ENCODE measurements at places on chromosomes 1 and 21.

- no peak for DNase-seq
Observed at GRCh38 chr1:247456021-247456420, 1.9 kb downstream of the OR2B11 start.

GRCh38 chr1:98386675-98387440, 274.7 kb upstream of the SNX7 start:
- peak; percentile 59 for DNase-seq

- DNase-seq: no peak
Observed at GRCh38 chr1:167198518-167199133, 22.1 kb upstream of the POU2F1 start.

DNA sequence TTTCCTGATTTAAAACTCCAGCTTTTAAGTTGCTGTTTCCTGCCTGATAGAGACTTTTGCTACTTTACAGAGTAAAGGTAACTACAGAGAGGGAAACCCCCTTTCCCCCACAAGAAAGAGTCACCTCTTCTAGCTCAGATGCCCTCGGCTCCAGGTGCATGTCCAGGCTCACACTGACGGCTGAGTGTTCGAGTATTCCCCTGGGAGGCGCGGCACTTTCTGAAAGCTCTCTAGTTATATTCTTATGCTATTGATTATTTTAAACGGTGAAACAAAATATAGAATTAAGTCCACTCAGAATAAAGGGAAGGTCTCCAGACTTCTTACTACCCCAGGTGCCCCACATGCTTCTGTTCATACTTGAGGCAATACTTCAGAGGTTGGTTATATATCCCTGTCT, 160.3 kb upstream of the FMN2 start:
- DNase-seq: no peak

GRCh38 chr1:33378524-33378923, 52.4 kb downstream of the PHC2 start:
- DNase-seq: no peak

DNA sequence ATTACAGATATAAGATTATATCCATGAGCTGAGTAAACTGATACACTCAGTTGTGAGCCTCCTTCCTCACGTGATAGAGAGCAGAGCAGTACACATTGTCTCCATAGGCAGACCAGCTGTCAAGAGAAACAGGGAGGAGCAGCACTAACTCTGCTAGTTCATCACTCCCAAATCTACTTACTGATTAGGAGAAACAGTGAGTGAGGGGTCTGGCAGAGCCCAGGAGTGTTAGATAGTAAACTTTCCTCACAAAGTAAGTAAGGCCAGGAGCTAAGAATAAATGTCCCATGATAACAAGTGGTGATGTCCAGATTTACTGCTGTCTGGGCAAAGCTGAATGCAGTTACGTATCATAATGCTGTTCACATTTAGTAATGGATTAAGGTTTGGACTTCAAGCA, 168.6 kb upstream of the KCNK2 start:
- DNase-seq: no peak

DNA sequence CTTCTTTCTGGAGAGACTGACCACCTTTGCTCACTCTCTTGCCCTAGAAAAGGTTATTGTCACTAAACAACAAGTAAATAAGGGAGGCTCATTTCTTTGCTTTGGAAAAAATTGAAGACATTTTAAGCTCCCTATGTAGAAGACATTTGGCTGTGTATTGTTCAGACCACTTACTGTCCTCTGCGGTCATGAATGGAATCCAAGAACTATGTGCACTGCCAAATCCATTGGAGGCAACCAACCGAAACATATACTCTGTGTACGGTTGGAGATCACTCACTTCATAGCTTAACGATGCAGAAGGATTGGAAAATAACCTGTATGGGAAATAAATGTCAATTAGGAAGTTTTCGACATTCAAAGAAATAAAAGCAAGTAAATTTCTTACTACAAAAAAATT, 332.8 kb downstream of the KCTD3 start:
- no peak for DNase-seq

GRCh38 chr1:12387641-12388040, 157.8 kb downstream of the VPS13D start:
- no peak for DNase-seq

- DNase-seq: no peak
Observed at GRCh38 chr1:153687346-153688125, 9.0 kb downstream of the NPR1 start.

DNA sequence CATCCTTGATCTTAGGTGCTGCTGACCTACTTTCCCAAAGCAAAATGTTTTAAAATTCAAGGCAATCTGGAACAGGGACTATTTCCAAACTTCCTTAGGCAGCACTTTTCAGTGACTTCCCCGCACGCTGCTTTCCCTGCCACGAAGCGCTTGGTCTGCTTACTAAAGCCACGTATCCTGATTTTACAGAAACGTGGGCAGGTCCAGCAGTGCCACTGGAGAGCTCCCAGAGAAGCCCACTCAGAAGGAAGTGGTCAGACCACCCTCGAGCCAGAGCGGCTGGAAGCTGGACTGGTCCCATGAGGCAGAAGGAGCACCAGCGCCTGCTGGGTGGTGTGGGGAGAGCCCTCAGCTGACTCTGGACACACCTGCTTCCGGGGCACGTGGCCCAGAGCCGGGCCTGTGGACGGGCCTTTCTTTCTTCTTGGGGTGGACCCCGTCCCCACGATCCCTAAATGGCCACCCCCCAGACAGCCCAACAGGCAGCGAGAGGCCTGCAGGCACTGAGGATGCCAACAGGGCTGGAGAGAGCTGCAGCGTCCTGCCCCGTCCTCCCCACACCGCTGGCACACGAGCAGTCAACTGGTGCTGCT, 23.2 kb downstream of the PTTG1IP start:
- no peak for DNase-seq

DNA sequence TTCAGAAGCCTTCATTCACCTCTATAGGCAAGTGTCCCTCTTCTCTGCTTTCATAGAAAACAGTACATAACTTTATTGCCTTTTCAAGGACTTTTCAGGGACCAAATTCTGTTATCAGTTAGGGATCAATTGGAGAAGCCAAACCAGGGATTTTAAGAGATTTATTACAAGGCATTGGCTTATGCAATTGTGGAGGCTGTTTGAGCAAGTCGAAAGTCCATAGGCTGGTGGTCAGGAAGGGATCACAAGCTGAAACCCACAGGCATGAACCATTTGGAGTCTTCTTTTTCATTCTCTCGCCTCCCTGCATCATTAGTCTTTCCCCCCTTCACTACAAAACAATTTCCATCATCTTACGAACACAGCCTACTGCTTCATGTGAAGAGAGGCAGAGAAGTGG, 34.8 kb upstream of the SYCP1 start:
- DNase-seq: no peak

DNA sequence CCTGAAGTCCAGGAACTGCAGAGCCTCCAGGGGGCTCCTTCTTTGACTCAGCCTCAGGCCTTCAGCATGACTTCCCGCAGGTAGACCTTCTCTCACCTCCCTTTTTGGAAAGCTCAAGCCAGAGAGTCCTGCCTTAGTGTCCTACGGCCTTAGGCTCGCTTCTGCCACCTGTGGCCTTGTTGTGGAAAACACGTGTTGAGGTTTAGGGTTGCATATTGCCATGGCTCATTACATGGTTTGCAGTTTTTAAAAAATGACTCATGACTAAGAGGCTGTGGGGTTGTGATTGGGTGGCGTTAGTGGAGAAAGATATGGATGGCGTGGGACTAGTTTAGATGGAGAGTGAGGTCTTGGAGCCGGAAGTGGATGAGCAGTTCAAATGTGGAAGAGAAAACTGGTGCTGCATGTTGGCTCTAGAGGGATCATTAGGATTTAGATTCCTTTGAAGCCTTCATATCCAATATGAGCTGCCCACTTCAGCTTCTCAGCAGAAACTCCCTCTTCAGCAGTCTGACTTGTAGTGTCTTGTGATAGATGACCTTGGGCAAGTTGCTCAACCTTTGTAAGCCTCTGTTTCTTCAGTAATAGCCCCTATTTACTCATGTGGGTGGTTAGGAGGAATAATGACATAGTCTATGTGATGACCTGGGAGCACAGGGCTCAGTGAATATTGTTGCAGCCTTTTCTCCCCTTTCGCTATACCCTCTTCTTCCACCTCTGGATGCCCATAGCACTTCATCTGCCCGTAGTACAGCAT, 6.5 kb upstream of the FGGY start:
- DNase-seq: peak; percentile 35

GRCh38 chr1:66284746-66285145, 249.2 kb upstream of the SGIP1 start:
- DNase-seq: no peak

DNA sequence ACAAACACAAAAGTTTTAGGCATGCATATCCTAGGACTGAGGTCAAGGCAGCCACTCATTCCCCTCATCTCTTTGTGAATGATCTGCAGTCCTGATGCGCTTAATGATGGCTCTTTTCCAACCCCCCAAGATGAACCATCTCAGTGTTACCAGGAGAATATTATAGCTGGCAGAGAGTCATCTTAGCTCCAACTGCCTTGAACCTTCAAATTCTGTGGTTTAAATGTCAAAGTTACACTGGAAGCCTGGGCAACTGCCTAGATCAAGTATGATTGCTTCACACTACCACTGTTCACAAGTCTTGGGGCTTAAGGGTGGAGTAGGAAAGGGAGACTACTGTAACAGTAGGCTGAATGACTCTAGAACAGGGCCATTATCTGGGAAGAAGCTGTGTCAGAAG, 8.0 kb upstream of the MYBPHL start:
- DNase-seq: no peak

- DNase-seq: no peak
Observed at GRCh38 chr1:192929597-192929996, 120.8 kb downstream of the RGS2 start.

DNA sequence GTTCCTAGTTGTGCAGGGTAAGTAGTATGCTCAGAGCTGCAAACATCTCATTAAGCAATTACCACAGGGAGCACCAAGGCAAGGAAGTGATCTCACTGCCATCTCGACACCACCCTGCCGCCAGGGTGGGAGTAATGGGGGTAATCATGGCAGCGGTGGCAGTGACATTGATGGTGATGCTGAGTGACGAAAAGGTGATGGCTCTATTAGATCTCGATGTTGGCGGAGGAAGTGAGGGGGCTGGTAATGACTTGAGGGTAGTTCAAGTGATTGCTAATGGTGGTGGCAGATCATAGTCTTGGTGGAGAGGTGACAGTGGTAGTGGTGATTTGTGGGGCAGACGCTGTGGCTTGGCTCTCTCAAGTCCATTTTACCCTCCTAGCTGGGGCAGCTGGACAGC, 25.4 kb upstream of the TENT5B start:
- DNase-seq: no peak

GRCh38 chr1:109470245-109470644, 3.9 kb downstream of the SYPL2 start:
- DNase-seq: no peak

- no peak for DNase-seq
Observed at GRCh38 chr1:232123775-232124659, 497.4 kb downstream of the DISC1 start.

DNA sequence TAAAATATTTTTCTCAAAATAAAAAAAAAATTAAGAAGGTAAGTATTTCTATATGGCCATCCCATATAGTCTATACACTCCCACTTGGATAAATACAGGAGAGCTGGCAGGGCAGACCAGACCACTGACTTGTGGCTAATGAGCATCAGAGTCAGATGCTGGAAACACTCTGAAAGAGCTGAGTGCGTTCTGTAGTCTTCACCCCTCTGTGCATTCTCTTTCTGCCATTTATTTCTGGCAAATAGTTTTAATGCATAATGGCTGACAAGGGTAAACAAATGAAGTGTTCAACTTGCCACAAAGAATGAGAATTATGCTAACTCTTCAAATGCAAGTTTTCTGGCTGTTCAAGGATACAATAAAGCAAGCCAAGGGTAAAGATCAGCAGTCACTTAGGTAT, 191.7 kb downstream of the TTLL7 start:
- DNase-seq: no peak

DNA sequence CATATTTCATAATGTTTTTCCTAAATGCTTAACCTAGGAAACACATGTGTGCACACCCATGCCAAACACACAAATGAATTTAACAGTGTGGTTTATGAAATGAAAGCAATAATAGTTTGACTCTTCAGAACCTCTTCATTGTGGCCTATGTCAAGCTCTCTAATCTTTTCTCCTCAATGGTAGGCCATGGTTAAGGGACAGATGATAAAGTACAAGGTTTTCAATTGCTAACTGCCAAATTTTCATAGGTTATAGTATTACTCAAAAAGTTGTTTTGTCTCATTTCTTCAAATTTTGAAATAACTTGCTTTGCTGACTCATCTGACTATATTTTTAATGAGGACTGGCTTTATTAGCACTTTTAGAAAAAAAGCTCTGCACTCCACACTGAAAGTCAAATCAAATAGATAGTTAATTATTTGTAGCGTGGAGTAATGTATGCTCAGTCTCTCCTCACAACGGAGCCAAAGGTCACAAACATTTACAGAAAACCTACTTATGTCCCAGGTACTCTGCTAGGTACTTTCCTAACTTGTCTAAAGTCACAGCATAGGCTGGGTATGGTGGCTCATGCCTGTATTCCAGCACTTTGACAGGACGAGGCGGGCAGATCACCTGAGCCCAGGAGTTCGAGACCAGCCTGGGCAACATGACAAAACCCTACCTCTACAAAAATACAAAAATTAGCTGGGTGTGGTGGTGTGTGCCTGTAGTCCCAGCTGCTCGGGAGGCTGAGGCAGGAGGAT, 3.0 kb upstream of the ADCY10 start:
- DNase-seq: no peak

- no peak for DNase-seq
Observed at GRCh38 chr1:1946540-1946939, 27.5 kb upstream of the TMEM52 start.

DNA sequence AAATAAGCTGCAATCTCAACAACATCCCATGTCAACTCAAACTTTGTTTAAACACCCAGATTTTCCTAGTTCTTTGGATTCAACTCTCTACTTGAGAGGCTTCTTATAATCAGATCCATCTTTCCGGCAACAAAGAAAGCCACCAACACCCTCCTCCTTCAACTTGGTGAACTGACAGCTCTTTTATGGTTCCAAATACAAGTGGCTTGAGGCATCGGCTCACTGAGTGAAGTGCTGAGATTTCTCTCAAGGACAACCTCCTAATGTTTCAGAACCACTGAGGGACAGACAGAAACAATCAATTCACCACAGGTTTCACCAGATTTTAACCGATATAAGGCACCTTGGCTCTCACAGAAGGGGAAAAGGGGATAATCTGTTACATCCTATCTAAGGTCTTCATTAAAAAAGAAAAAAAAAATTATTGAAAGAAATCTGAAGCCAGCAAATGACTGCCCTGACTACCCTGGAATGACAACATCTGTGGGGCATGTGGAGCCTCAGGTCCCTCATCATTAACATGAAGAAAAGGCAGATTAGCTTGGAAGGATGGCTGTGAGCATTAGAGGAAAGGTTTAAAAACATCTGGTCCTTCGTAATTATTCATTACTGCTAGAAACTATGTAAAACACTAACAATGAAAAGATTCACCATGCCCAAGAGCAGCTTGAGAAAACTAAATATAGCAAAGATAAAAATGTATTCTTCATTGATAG, 50.9 kb downstream of the PTPN14 start:
- DNase-seq: no peak

- DNase-seq: no peak
Observed at GRCh38 chr1:38881487-38881886, at the start of gene GJA9. TSS of gene GJA9 (minus strand) at chr1:38881587. CDS start at chr1:38876098, 5,489 bp downstream.

GRCh38 chr1:197799271-197799670, 24.0 kb upstream of the DENND1B start:
- DNase-seq: no peak
